Right ventricle myocardium inferior (tissue), 1 donor: ENCODE measurements at places on chromosomes 16 and 17. TPM values are rescaled to one million over a fixed set of nuclear protein-coding genes. Genes with fewer than 3 reads are reported as not detected.

The CTRB2 gene
- total RNA-seq: not detected

GRCh38 chr17:4417129-4417667, 16.5 kb upstream of the SPNS3 start:
- no peak for DNase-seq

GRCh38 chr16:83926726-83927397, 26.2 kb upstream of the OSGIN1 start:
- DNase-seq: peak; percentile 91

- no peak for DNase-seq
Measured at GRCh38 chr16:52450241-52450640, 96.7 kb downstream of the TOX3 start.

- no peak for DNase-seq
Measured at GRCh38 chr17:63333869-63334268, 112.2 kb downstream of the CYB561 start.

DNA sequence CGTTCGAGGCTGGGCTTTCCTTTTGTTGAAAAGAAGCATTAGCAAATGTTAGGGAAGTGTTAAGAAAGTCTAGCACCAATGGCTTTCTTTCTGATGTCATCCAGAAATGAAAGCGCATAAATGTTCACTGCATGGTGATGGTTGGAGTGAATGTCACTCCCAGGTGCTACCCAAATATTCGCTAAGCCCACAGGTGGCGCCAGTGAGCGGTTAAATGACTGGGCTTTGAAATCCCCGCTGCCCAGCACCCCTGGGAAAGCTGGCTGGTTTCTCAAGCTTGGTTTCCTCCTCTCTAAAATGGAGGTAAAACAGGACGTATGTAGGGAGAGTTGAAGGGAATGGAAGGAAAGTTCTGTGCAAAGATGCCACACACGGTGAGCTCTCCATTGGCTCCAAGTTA, 104.4 kb downstream of the IRX5 start:
- DNase-seq: no peak

The KCNJ12 gene
- 12.6 TPM for total RNA-seq

The TBC1D3C gene
- not detected for total RNA-seq

DNA sequence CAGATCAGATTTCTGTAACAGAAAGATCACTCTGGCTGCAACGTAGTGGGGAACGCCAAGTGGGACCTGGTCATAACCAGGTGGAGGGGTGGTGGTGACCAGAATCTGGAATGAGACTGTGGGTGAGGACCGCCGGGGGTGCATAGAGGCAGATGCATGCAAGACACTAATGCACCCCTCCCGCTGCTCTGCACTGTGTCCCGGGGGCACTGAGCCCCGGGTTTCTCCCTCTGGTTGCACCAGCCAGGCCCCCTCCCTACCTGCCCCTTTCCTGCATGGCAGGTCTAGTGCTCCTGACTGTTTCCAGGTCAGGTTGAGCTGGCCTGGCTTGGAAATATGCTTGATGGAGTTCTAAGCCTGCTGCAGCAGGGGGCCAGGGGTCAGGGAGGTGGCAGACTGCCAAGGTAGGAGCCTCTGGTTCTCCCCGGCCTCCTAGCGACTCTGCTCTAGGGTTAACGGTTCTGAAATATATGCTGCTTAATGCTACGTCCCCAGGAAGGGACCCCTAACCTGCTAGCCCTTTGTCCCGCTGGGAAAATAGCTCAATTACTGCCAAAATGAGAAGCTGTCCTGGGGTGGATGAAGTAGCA, 94.3 kb downstream of the SDK2 start:
- DNase-seq: no peak

DNA sequence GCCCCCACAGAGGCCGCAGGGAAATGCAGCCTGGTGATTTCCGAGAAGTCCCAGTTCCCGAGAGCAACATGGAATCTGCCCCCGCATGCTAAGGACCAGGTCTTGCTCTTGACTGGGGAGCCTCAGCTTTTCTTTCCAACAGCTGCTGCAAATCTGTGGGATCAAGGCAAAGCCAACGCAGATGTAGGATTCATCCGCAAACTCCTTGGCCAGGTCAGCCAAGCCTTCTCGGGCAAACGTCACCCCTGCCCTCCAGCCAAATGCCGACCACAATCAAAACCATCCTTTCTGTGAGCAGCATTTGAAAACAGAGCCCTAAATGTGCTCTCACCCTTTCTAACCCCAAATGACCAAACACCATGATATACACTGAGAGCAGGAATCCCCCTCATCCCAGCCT, 54.0 kb downstream of the MRM3 start:
- DNase-seq: no peak

DNA sequence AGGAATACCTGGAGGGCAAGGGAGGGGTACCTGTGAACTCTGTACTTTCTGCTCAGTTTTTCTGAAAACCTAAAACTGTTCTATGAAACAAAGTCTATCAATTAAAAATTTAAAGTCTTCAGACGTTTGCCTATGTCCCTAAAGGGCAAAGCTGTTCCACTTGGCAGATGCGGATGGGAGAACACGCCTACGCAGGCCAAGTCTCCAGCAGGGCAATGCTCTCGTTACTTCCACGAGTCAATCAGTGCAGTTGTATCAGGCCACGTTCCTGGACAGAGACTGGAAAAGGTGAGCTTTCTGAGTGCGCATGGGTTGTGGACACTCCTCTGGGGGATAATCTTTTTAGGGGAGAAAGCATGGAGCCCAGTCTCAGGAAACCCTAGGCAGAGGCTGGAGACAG, 86.6 kb downstream of the NXN start:
- no peak for DNase-seq

DNA sequence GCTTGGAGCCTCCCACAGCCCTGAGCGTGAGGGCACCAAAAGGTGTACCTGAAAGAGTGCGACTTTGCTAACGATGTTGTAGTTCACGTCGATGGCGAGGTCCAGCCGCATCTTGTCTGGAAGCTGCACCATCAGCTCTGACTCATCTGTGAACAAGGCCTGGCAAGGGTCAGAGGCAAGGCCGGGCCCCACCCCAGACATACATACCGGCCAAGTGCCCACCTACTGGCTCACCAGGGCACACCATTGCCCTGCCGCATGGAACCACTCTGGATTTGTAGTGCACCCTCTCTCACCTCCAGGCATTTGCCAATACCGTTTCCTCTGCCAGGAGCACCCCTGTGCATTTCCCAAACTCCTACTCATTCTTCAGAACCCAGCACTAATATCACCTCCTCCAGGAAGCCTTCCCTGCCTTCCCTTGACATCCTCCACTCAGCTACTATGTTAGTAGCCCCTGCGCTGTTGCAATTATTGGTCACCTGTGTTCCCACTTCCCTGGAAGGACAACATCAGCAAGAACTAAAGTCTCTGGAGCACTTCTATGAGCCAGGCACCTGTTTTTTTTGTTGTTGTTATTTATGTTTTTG, 69.4 kb downstream of the CNGB1 start:
- DNase-seq: no peak

DNA sequence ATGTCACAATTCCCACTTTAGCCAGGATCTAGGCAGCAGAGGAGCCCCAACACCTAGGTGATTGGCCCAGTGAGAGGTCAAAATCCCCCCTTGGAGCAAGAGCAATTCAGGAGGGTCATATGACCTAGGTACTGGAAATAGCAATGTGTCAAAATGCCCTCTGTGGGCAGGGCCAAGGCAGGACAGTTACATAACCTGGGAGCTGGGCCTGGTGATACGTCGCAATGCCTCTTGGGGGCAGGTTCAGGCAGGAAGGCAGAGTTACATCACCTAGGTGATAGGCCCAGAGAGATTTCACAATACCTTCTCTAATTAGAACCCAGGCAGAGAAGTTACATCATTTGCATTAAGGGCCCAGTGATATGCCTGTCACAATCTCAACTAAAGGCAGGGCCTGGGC, 1906.3 kb downstream of the TP53TG3F start:
- no peak for DNase-seq

The SEC14L1 gene
- total RNA-seq: 65.5 TPM

The PIRT gene
- not detected for total RNA-seq
